Caki2 (cell line): ENCODE measurements at places on chromosomes 7 and 10. TPM values are rescaled to one million over a fixed set of nuclear protein-coding genes. Genes with fewer than 3 reads are reported as not detected.

COPG2 gene
- 18.2 and 21.6 TPM in 2 replicates for total RNA-seq

CDH23 gene
- 0.03 TPM in 1 of 2 replicates, not detected in the other for total RNA-seq

GRCh38 chr7:92634205-92634604 lies 44.0 kb upstream of the FAM133B start:
- DNase-seq, result no peak

DNA sequence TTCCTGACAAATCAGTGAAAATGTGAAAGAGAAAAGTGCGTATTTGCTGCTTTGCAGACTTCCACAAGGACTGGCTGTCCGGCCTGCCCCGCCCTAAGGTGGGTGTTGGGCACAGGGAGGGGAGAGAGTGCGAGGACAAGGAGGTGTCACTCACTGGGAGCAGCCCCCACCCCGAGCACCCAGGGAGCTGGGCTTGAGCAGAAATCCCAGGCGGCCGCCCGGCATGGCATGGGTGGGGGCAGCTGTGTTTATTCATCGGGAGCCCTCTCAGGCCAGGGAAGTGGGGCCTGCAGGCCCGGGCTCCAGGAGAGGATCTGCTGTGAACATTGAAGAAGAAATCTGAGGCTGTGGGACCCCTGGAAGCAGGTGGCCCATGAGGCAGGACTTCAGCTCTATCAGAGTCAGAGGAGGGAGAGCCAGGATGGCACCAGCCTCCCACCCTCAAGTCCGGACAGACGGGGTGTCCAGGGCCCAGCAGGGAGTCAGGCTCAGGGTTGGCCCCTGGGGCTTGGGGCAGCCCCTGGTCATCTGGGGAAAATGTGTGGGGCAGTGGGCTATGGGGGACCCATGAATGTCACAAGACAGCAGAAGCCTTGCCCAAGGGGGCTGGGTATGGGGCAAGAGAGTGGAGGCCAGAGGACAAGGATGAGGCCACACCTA lies 164.4 kb upstream of the PPP2R2D start:
- DNase-seq, result no peak

DNA sequence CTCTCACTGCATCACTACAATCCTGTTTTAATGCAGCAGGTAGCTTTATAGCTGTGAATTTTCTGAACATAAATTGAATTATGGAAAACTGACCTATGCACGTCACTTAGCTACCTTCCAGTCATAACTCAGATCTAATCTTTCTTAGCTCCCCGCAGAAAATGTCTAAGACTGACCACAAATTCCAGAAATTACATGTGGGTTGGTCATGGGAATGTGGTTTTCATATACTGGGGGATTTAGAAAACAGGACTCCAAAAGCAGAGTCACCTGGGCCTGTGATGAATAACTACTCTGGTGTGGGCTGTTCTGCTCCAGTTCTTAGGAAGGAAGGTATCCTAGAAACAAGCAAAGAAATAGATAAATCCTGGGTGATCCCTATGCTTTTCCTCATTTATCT lies 178.4 kb upstream of the LRRTM3 start:
- DNase-seq, result peak; percentile 89

GRCh38 chr10:112618814-112619213 lies 171.8 kb downstream of the VTI1A start:
- no peak for DNase-seq

DNA sequence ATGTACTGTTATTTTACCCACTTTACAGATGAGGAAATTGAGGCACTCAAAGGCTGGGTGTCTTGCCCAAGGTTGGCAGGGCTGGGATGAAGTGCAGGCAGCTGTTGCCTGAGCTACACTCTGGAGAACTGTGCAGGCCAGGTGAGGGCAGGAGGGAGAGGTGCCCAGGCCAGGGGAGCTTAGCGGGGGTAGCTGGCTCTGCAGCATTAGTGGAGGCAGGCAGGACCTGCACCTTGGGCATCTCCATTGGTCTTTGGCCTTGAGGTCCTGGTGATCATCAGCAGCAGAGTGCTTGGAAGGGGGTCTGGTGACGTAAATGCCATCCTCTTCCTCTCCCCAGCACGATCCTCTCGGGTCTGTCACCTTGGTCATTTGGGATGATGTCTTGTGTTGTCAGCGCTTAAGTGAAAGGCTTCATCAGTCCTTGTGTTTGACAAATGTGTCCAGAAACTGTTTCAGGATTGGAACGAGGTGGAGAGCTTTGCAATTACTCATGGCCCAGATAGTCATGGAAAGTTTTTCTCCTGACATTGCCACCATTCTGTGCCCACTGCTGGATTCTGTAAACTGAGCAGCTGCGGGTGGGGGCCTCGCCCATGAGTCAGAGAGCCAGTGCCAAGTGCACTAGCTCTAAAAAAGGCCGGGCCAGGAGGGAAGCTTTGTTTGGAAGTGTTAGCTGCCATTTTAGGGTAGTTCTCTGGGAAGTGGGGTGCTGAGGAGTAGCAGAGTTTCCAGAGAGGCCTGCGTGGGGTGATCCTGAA lies 47.6 kb downstream of the TSPAN15 start:
- no peak for DNase-seq
